NCI-H1930 (cell line): ENCODE measurements at places on chromosomes 1 and 21.

DNA sequence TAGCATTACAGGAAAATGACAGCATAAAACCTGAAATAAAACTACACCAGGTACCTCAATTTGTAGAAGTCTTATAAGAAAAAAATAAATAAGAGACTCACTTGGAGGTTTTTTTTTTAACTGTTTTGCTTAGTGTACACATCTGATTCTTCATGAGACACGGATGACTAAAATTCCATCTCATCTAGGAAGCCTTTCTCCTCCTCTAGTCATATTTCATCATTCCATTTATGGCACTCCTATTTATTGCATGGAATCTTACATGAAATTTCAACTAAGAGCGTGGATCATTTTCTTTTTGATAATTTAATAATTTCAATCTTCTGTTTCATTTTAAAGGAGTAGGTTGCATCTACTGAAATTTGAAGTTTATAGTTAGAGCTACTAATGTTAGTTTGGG is 1.6 kb upstream of the PTGS2 start:
- no peak for DNase-seq

- DNase-seq, result no peak
Observed at GRCh38 chr1:65371544-65371943, 48.9 kb upstream of the LEPR start.

- DNase-seq, result no peak
Observed at GRCh38 chr1:207203541-207203940, 99.5 kb downstream of the C4BPA start.

- DNase-seq, result no peak
Observed at GRCh38 chr21:26800970-26801431, 44.2 kb downstream of the ADAMTS1 start.

DNA sequence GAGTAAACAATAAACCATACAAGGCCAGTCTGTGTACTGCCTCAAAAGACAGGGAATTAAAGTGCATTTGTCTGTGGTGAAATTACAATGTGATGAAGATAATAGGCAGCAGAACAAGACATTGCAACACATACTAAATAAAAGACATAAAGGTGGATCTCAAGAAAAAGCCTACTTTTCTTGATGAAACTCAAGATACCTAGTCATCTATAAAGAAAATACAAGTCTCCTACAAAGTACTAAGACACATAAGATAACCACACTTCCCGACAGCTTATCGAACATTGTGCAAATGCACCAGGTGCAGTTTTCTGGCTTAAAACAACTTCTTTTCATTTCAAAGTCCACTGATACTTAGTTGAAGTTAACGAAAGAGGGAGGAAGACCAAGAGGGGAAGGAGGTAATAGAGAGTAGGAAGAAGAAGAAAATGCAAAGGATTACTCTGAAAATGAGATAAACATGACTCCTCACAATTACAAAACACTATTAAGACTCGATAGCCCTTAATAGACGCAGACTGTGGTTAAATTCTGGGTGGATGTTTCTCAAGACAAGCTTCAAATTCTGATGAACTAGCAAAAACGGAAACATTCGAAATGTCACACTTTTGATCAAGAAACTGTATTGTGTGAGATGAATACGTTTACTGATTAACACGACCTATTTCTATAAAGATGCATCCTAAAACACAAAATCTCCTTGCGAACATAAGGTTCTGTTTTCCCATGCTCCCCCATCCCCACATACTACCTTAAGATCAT is 2.0 kb downstream of the HNRNPR start:
- DNase-seq, result no peak

GRCh38 chr1:193311226-193311948 is 125.0 kb upstream of the B3GALT2 start:
- peak; percentile 29 for DNase-seq

DNA sequence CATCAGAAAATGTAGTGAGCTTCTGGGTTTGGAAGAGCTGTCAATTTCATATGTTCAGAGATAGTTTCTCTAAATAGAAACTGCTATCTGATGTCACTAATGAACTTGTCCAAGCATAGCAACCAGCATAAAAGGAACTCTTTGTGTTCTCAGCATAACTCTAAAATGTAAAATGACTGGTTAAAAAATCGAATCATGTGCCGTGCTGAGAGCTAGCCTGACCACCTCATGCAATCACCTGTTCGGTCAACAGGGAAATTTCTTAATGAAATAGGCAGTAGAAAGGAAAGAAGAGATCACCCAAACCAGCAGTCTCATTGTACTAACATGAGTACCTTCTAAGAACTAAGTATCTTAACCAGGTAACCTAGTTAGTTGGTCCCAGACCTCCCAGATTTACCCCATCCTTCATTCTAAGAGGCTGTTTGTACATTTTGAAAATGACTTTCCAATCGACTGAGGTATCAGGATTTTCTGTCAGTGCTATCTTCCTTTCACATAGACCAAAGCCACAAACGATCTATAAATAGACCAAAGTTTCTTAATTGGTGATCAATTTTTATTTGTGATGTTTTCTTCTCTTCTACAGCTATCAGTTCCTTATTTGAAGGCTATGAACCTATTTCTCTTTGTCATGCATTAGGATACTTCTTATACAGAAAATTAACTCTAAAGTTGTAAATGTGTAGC is 147.3 kb downstream of the TLR5 start:
- DNase-seq, result no peak

- peak; percentile 84 for DNase-seq
Observed at GRCh38 chr1:1040004-1040991, 20.4 kb downstream of the AGRN start.

- no peak for DNase-seq
Observed at GRCh38 chr1:185560760-185561159, 173.4 kb upstream of the HMCN1 start.

DNA sequence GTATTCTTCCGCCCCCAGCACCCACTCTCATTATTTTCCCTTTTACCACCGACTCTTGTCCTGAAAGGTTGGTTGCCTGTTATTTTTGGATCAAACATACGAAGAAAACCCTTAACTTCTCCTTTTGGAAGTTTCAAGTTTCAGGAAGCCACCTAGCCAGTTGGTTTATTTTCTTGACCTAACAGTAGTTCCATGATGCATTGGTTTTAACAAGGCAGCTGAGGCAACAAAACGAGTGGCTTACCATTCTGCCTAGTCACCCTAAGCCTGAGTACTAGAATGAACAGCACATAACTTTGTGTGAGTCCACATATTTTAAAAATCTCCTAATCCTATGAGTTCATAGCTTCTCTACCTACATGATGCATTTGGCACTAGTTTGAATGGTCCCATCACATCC is 28.9 kb downstream of the OLFM3 start:
- DNase-seq, result no peak

- peak; percentile 58 for DNase-seq
Observed at GRCh38 chr1:179591592-179592580, at the start of gene TDRD5. Gene TDRD5, plus strand, starts transcription at chr1:179591832. Its CDS starts 784 bp downstream, at chr1:179592616.

- no peak for DNase-seq
Observed at GRCh38 chr1:59125676-59126320, 171.1 kb upstream of the FGGY start.

DNA sequence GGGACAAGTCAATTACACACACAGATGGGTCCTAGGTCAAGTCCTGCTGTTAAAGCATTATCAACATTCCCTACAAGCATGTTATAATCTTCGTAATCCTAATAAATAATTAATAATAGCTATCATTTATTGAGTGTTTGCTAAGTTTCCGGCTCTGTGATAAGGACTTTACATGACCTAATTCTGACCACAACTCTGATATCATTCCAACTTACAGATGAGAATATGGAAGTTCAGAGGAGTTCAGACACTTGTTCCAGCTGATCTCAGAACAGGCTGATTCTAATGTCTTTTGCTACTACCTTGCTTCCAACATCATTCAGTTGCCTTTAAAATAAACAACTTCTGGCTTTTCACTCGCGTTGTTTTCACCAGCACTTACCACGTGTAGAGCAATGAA is 770.1 kb upstream of the CXADR start:
- DNase-seq, result no peak

DNA sequence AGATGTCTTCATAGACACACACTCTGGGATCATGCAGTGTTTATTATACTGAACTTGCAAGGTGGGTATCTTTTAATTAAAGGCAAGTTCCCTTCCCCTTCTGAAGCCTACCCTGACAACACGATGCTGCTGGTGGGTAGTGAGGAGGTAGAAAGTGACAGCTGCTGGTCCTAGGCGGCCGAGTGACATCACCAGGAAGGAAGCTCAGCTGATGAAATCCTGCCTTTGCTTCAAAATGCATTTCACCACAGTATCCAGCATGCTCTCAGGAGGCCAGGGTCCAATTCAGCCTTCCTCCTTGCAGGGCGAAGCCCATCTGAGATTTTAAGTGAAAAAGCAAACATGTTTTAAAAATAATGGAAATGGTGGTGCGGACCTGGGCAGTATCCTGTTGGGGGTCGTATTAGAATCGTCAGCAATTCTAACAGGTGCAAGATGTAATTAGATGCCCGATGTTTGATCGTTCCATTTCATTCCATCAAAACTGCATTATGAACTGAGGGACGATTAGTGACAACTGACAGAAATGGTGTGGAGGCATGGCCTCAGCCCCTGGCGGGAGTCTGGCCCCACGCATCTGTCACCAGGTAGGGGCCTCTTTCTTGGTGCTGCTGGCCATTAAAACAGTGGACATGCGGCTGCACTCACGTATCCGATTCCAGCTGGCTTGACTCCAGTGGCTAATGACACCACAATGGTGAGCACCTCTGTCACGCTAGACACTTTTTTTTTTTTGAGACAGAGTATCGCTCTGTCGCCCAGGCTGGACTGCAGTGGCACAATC is 324.8 kb upstream of the C1orf174 start:
- DNase-seq, result no peak

DNA sequence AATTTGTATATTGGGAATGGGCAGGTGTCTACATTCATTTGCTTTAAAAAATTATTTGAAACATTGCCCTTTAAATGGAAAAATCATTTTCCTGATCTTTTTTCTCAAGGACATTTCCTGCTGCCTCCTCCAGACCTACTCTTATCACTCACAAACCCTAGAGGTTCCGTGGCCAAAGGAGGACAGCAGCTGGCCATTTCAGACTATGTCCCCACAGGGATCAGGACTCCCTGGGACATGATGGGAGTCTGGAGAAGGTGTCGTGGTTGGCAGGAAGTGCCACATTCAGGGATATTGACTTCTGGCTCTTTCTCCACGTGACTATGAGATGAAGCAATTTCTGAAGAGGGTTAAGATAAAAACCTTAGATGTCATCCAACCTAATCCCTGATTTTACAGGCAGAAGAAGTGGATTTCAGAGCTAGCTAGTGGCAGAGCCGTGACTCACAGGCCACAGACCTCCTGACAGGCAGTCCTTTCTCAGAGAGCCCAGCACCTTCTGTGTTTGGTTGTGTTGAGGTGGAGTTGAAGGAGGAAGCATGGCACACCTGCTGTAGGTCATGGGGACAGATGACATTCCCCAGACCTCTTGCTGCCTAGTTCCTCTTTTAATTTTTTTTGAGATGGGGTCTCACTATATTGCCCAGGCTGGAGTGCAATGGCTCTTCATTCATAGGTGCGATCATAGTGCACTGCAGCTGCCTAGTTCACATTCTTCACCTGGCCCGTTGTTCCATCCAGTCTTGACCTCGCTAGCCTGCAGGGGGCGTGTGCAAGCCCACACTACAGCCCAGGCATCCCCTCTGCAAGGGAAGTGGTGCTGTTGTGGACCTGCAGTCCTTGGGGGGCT is 25.5 kb upstream of the IL10 start:
- no peak for DNase-seq

GRCh38 chr1:21621761-21622436 is 47.3 kb downstream of the RAP1GAP start:
- no peak for DNase-seq

GRCh38 chr1:8426996-8427395 is 109.1 kb downstream of the SLC45A1 start:
- DNase-seq, result no peak

DNA sequence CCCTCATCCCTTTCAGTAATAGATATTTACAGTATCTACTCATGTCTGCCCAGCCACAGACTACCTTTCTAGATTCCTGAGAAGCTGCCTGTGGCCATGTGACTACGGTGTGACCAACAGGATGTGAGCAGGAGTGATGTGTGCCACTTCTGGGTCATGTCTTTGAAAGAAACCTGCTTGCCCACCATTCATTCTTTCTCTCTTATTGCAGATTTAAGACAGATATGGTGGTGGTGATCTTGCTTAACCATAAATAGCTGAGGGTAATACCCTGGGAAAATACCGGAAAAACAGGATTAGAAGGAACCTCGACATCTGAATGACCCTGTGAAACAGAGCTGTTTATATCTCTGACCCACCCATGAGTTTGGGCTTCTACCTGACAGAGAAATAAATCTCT is 41.6 kb upstream of the GUCA2A start:
- DNase-seq, result no peak

- no peak for DNase-seq
Observed at GRCh38 chr1:26401891-26402290, 8.7 kb upstream of the LIN28A start.
